Thoracic aorta (tissue), 2 donors: ENCODE measurements at places on chromosomes 2 and 18. TPM values are rescaled to one million over a fixed set of nuclear protein-coding genes. Genes with fewer than 3 reads are reported as not detected.

- DNase-seq, result no peak
Observed at GRCh38 chr2:729376-729861, 52.2 kb upstream of the TMEM18 start.

The GRB14 gene
- total RNA-seq, result 4.7 TPM

The CD226 gene
- 0.68 TPM for total RNA-seq

GRCh38 chr18:12478269-12479047 is 70.7 kb downstream of the PRELID3A start:
- DNase-seq, result no peak

DNA sequence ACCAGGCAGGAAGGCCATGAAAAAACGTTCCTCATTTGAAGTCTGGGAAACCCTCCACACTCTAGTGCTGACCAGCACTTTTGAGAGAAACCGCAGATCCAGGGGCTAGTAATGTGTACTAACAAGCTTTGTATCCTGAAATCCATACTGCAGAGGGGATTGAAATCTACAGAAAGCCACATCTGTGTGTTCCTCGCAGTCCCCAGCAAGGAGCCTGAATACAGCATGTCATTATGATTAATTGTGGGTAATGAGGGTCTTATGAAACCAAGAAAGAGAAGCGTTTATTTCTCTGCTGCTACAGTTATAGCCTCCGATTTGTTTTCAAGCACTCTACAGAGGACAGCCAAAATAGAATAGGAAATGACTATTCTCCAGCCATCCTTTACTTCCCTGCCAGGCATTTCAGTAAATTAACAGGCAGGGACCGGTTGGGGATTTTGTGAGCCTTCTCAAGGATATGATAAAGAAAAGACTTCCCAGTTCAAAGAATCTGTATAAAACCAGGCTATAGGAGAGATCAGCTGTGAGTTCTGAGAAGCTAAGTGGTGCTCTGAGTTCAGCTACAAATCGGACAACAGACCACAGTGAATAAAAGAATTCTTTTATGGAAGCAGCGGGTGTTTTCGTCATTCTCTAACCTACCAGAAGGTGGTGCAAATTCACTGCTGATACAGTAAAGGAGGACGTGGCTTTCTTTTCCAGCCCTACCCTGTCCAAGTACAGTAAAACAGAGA is 133.4 kb downstream of the INSIG2 start:
- no peak for DNase-seq

DNA sequence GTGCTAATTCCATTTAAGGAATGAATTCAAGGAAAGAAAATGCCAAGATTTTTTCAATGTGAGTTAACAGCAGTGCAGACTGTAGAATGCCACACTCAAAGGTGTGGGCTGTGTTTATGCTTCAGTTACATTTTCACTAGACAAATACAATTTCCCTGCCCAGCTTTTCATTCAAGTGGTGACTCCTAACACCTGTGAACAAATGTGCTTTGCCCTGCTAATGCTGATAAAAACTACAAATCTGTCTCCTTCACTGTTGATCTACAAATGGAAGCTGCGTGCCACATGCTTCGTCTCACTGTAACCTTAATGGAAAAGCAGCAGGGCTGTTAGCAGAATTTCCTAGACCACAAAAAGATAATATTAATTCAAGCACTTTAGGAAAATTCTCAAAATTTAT is 19.8 kb upstream of the TCF4 start:
- DNase-seq, result no peak

DNA sequence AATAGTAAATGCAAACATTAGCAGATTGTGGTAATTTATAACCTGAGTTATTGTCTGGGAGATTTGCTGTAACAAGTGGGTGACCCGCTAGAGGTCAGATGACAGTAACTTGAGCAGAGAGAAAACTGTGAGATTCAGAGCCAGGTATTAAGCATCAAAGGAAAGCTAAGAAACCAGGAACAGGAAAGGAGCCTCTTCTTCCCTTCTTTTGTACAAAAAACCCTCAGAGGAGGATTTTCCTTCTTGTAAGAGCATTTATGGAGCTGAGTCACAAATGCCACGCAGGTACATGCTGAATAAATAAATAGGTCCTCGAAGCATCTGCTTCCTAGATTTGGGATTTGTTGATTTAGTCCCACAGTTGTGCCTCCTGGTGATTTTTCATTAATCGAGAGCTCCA is 146.5 kb downstream of the SH3BP4 start:
- DNase-seq, result no peak

- DNase-seq, result no peak
Observed at GRCh38 chr2:164061129-164061746, 325.4 kb upstream of the FIGN start.

- no peak for DNase-seq
Observed at GRCh38 chr2:120586507-120587278, 149.0 kb upstream of the GLI2 start.

DNA sequence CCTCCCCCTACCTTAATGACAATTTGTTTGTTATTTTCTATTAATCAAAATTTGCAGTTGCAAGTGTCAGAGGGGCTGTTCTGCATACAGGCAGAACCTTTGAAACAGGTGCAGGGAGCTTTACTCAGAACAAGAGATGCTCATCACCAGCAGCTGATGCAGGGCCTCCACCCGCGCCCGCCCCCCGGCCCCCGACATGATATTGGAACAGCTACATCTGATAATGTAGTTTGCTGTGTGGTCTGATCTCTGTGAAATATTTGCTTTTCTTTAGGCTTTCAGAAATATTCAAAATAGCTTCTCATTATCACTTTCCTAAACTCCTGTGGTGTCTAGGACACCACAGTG is 130.0 kb downstream of the PRKCE start:
- DNase-seq, result no peak
